ENCODE measurements at places on chromosomes 6 and 20.

DNA sequence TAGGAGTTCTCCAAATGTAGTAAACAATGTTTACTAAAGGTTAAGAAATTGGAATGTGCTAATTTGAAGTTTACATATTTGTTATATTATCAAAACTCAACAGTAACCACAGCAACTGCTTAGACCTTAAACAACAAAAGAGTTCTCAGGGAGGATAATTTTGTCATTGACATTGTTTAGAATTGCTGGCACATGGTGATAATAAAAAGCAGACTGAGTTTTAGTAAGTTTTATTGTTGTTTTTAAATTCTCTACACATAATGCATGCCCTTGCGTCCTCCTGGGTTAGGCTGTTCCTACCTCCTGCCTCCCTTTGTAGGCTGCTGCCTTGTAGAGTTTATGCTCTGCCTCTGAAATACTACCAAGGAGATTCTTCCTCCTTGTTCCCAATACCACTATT is 28.7 kb downstream of the LAMA4 start:
- no peak for DNase-seq

DNA sequence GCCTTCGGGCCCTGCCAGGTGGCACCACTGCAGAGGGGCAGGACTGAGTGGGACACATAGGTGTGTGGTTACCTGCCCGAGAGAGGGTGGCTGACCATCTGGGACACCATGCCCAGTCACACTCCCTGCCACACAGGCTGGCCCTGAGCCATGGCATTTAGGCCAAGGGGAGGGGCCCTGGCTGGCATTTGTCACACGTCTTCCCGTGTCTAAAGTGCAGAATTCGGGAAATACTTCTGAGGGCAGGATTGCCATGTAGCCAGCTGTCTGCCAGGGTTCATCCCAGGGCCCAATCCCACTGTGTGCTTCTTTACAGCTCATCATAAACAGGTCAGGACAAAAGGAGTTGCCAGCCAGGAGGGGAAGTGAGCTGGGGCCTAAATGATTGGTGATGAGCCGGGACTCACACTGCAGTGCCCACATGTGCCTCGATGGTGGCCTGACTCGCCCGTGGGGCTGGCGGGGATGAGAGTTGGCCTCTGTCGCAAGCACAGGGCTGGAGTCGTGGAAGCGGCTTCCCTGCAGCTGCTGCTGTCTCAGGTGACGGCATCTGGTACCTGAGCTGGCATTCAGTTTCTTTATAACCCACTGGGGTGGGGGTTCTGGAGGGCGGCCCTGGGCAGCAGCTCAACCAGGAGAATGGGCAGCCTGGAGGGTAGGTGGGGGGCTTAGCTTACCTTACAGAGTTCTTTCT is 5.9 kb upstream of the UNC93A start:
- peak; percentile 30 for DNase-seq

DNA sequence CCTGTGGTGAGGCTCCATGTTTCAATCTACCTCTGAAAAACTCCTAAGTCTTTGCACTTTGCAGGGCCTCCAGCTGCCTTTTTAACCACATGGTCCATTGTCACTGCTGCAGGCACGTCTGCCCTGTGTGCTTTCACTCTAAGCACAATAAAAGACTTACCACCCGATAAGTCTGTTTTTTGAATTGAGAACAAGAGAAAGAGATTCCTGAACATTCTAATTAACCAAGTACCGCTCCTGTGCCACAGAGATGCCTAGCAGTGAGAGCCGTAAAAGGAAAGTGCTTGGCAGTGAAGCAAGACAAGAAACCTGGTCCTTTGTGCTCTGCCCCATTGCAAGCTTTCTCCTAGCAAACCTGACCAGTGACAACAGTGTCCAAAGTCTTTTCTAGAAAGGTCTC is 487.6 kb upstream of the FLRT3 start:
- DNase-seq = no peak

- DNase-seq = no peak
These were observed 54.9 kb downstream of the TENT5A start for GRCh38 chr6:81697559-81697958.

- peak; percentile 90 for DNase-seq
These were observed 30.6 kb downstream of the MRPL14 start for GRCh38 chr6:44096612-44097011.

- DNase-seq = no peak
These were observed 498.5 kb upstream of the GJE1 start for GRCh38 chr6:141634269-141634668.

DNA sequence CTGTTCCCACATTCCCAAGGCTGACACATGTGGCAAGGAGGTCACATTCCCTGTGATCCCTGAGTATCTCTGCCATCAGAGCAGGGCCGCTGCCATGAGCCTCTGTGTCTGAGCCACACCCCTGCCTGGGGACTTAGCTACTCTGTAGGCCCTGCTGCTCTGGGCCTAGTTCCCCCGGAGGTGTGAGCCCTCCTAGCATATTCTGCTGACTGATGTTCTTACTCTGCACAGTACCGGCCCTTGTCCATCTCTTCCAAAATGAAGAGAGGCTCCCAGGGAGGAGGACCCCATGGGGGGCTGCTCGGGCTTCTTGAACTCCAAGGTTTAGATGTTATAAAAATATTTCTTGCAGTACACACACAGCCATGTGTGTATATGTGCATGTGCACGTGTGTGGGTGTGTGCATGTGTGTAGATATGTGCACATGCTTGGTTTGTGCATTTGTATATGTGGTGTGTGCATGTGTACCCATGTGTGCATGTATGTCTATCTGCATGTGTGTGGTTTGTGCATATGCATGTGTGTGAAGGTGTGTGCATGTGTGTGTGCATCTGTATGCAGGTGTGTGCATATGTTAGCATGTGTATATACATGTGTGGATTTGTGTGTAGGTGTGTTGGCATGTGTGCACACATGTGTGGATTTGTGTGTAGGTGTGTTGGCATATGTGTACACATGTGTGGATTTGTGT is 101.2 kb downstream of the ERMARD start:
- no peak for DNase-seq
